ENCODE measurements at places on chromosomes 16 and 17. TPM values are rescaled to one million over a fixed set of nuclear protein-coding genes. Genes with fewer than 3 reads are reported as not detected.

- no peak for DNase-seq
Observed at GRCh38 chr17:77543801-77544200, 403.0 kb downstream of the SEC14L1 start.

- no peak for DNase-seq
Observed at GRCh38 chr17:55254375-55254774, 10.4 kb upstream of the HLF start.

DNA sequence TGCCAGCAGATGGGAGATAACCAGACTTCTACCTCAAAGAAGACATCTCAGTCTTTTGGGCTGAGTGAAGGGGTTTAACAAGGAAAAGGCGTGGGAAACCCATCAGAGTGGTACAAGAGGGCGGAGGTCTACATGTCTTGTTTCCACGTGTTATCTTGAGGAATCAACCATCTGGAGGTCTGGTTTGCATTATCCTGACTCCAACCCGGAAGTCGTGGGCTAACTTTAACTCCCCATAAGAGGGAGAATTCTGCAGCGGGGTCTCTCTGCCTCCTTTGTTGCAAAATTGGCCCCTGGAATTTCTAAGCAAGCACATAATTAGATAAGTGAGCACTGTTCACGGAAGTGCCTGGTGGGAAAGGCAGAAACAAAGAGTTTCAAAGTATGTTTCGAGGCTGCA, 398.7 kb upstream of the C16orf82 start:
- DNase-seq, result no peak

DNA sequence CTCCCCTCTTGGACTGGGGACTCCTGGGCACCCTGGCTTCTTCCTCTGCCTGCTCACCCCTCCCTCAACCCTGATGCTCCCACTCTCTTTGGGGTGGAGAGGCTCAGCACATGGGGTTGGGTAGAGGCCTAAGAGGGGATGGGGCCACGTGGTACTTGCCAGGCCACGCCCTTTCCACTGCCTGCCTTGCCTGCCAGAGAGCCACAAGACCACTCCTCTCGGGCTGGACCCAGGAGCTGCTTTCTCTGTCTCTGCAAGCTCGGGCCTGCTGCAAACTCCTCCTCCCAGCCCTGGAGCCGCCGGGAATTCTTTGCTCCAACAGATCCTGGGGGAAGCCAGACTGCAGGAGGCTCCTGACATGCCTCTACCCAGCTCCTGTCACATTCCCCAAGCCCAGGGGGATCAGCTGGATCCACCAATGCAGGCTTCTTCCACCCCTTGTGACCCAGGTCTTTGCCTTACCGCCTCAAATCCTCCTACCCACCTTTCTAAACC, 11.8 kb downstream of the DLX4 start:
- DNase-seq, result no peak

- peak; percentile 51 for DNase-seq
Observed at GRCh38 chr17:75047398-75048098, 523 bp downstream of the KCTD2 start.

Gene BCL6B
- 21.6 TPM for total RNA-seq

Gene CBX2
- 3.8 TPM for total RNA-seq

Data from ureter (tissue), 1 donor.